Activated naive CD4-positive, alpha-beta T cell treated with anti-CD3 and anti-CD28 coated beads for 36 hours (primary cell): ENCODE measurements at places on chromosomes 2 and 18. TPM values are rescaled to one million over a fixed set of nuclear protein-coding genes. Genes with fewer than 3 reads are reported as not detected.

DNA sequence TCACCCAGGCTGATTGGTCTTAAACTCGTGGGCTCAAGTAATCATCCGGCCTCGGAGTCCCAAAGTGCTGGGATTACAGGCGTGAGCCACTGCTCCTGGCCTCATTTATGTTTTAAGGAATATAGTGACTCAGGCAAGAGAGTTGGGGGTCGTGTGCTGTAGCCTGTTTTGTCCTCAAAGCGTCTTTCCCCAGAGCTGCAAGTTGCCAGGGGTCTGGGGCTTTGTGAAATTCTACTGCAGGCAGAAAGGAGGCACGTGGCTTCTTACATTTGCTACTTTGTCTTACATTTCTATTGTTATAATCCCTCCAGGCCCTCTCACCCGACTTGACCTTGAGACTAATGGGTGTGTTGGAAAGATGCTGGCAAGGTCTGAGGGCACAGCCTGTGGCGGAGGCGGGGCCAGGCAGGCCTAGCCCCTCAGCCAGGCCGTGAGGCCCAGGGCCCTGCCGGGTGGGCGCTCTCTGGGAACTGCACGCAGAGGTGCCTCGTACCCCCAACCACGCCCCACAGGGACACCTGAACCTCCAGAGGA, 85.8 kb upstream of the NDUFV2 start:
- no peak overlapping the region for H3K4me3 ChIP-seq
- no peak for DNase-seq
- H3K4me1 ChIP-seq, result peaks cover 14% of the 10 kb centered on the region
- H3K36me3 ChIP-seq, result no peaks in the 10 kb centered on the region
- H3K27me3 ChIP-seq, result peaks cover 8% of the 10 kb centered on the region

- H3K36me3 ChIP-seq, result peaks cover 23% of the 10 kb centered on the region
- peak; percentile 66 for DNase-seq
- no peak overlapping the region for H3K4me3 ChIP-seq
- H3K27me3 ChIP-seq, result no peaks in the 10 kb centered on the region
Observed at GRCh38 chr2:161141033-161141432, 19.2 kb upstream of the TANK start.

GRCh38 chr2:217207699-217208010, 347.8 kb upstream of the TNP1 start:
- H3K27ac ChIP-seq, result no peak overlapping the region
- peaks cover 35% of the 10 kb centered on the region for H3K27me3 ChIP-seq
- no peaks in the 10 kb centered on the region for H3K36me3 ChIP-seq
- no peaks in the 10 kb centered on the region for H3K4me1 ChIP-seq
- DNase-seq, result no peak

Gene SERPINB11
- total RNA-seq, result not detected

Gene RPS27A
- 1,556 TPM for total RNA-seq

Gene B4GALT6
- 3.6 TPM for total RNA-seq

DNA sequence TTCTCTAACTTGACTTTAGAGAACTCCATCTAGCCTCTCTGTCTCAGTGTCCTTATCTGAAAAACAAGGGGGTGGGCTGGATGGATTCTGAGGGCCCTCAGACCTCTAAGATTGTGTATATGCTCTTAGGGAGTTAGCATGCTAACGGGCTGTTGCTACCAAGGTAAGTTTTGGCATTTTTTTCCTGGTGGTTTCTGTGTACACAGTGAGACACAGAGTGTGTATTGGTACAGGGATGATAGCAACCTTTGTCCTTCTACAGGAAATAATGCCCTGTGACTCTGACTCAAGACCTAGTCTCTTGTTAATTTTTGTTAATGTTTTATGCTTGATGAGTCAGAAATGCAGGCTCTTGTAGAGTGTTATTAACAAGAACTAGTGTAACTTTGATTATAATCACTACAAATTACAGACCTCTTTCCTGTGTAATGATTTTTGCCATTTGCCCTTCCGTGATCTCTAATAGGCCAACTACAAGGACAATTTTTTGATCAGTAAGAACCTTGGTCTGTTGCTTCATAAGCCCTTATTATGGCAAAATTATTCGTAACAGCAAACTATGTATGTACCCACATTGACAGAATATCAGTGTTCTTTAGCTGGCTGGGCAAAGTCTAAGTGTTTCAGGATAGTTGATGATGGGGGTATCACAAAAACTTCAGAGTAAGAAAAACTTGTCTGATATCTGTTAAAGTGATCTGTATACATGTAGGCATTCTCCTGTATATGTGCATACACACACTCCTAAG, 89.7 kb downstream of the SPTBN1 start:
- no peak overlapping the region for H3K4me3 ChIP-seq
- no peaks in the 10 kb centered on the region for H3K27me3 ChIP-seq
- no peaks in the 10 kb centered on the region for H3K36me3 ChIP-seq
- no peak overlapping the region for H3K27ac ChIP-seq
- peaks cover 4% of the 10 kb centered on the region for H3K4me1 ChIP-seq
- no peak for DNase-seq

GRCh38 chr2:196949116-196949515, 22.6 kb upstream of the PGAP1 start:
- no peak for DNase-seq
- peaks cover 5% of the 10 kb centered on the region for H3K4me1 ChIP-seq
- H3K27ac ChIP-seq, result no peak overlapping the region
- no peak overlapping the region for H3K4me3 ChIP-seq
- no peaks in the 10 kb centered on the region for H3K27me3 ChIP-seq
- no peaks in the 10 kb centered on the region for H3K36me3 ChIP-seq

DNA sequence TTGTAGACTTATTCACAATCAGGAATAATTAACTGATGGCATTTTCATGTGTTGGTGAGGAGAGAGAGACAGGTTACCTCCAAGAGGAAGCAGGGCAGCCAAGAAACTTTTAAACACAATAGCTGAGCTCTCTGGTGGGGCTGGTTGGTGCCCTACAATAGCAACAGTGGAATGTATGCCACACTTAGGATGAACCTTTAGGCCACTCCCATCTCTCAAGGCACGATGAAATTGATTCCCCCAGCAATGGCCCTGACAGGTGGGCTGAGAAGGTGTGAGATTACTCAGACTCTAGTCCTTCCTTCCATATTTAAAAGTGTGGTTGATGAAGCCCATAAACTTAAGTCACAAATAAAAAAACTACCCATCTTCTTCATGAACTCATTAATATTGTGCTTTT, 219.4 kb upstream of the CYRIA start:
- H3K4me3 ChIP-seq, result no peak overlapping the region
- H3K27ac ChIP-seq, result no peak overlapping the region
- peaks cover 4% of the 10 kb centered on the region for H3K27me3 ChIP-seq

DNA sequence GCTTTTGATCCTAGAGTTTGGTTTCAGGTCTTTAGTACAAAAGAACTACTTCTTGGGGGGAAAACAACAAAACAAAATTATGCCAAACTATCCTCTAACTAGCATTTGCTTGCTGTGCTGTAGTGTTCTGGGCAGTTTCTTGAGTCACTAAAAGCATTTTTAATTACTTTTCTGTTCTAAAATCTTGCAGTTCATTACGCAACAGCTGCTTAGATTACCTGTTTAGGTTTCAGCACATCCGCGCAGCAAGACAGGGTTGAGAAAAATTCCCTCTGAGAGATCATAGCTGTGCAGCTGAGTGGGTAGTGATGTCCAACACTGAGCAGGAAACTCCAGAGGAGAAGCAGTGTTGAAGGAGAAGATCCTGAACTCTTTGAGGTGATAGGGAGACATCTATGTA, 9.0 kb downstream of the DAW1 start:
- peaks cover 2% of the 10 kb centered on the region for H3K27me3 ChIP-seq
- H3K4me3 ChIP-seq, result no peak overlapping the region
- no peak for DNase-seq
- no peaks in the 10 kb centered on the region for H3K36me3 ChIP-seq
- peaks cover 2% of the 10 kb centered on the region for H3K4me1 ChIP-seq

DNA sequence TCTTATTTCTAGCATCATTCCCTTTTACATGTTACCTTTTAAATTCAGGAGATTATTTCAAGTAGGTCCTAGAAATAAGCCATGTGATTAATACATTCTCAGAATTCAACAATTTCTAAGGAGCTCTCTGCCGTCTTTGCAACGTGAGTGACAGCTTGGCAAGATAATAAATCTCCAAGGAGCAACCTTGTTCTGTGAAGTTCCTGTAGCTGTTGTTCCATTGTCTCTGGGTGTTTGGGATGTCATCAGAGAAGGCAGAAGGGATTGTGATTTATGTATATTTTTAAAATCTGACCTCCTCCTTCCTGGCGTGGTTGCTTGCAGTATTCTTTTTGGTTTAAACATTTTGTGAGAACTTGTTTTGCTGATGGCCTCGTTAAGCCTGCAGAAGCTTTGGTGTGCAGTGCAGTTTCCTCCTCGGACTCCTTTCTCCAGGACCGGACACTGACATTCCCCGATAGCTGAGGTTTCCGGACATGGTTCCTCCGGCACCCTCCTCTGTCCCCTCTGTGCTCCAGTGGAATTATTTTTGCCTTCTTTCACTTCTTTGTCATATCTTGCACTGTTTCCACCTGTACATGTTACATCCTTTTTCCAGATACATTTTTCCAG, 33.7 kb downstream of the RAMP1 start:
- no peak overlapping the region for H3K4me3 ChIP-seq
- no peak for DNase-seq
- no peaks in the 10 kb centered on the region for H3K27me3 ChIP-seq
- H3K27ac ChIP-seq, result no peak overlapping the region

- DNase-seq, result no peak
- H3K36me3 ChIP-seq, result no peaks in the 10 kb centered on the region
- H3K4me3 ChIP-seq, result no peak overlapping the region
- H3K27ac ChIP-seq, result no peak overlapping the region
- H3K27me3 ChIP-seq, result no peaks in the 10 kb centered on the region
Observed at GRCh38 chr2:112723995-112724394, 3.2 kb downstream of the NT5DC4 start.

DNA sequence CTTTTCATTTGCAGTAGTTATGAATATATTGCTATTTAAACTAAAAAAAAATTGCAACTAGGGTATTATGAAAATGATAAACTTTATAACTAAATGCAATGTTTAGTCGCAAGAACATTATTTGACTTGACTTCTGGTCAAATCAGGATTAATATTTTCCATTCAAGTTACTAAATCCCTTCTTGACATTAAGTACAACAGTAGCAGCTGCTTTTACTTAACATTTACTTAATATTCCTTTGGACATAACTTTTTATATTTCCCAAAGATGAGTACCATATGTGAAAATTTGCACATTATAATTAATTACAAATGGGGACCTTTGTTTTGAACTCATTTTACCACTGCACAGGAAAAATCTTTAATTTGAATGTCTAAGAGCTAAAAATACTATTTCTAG, 74.0 kb downstream of the PMS1 start:
- peaks cover 5% of the 10 kb centered on the region for H3K4me1 ChIP-seq
- H3K36me3 ChIP-seq, result peaks cover 40% of the 10 kb centered on the region
- no peak for DNase-seq
- no peaks in the 10 kb centered on the region for H3K27me3 ChIP-seq
- H3K4me3 ChIP-seq, result no peak overlapping the region

- no peak overlapping the region for H3K4me3 ChIP-seq
- H3K27me3 ChIP-seq, result no peaks in the 10 kb centered on the region
- DNase-seq, result no peak
- peak overlapping the region; percentile 80 for H3K27ac ChIP-seq
- H3K4me1 ChIP-seq, result peaks cover 38% of the 10 kb centered on the region
Observed at GRCh38 chr2:144215701-144216675, 303.9 kb downstream of the ZEB2 start.

- H3K4me3 ChIP-seq, result no peak overlapping the region
- H3K27ac ChIP-seq, result no peak overlapping the region
- no peaks in the 10 kb centered on the region for H3K27me3 ChIP-seq
- H3K36me3 ChIP-seq, result no peaks in the 10 kb centered on the region
- no peaks in the 10 kb centered on the region for H3K4me1 ChIP-seq
Observed at GRCh38 chr2:68099260-68099659, 36.5 kb upstream of the C1D start.

DNA sequence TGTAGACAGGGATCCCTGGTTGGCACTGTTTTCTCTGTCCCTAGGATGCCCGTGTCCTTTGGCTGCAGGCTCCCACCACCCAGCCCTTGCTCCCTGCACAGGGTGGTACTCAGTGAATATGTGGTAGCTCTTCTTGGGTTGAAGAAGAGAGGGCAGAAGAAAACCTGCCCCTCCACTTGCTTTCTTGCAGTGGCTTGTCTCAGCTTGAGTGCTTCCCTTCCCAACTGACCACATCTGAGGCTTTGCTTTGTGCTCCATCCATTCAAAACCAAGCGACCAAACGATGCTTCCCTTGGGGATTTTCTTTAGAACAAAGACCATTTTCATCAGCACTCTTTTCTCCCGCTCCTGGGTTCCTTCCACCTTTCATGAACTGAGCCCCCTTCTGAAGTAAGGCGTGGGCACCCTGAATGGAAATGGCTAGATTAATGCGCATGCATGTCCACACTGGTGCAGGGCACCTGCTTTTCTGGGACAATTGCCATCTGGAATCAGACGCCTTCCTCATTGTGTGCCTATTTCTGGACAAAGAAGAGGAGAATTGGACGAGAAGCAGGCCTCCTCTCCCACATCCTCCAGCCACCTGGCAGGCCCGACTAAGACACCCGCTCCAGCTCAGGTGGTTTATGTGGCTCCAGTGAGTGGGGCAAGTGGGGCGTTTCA, 59.1 kb downstream of the ARL4C start:
- no peaks in the 10 kb centered on the region for H3K36me3 ChIP-seq
- H3K27me3 ChIP-seq, result no peaks in the 10 kb centered on the region
- peaks cover 63% of the 10 kb centered on the region for H3K4me1 ChIP-seq
- no peak for DNase-seq
- H3K4me3 ChIP-seq, result no peak overlapping the region

Gene KCNK3
- total RNA-seq, result not detected

DNA sequence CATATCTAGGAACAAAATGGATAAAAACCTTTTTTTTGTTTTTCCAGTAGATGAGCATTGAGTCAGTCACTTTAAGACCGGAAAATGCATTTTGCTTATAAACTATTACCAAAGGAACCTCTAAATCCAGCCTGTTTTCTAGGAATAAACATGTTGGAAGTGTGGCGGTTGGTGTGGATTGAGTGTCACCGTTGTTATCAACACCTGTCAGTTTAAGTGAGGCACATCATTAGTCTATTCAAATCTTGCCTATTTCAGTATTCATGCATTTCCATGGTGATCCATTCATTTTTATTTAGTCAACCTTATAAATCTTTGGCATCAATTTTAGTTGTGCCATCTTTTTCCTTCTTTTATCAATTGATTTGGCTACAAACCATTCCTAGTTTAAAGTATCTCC, 3.3 kb downstream of the KLHL29 start:
- no peak overlapping the region for H3K27ac ChIP-seq
- H3K36me3 ChIP-seq, result no peaks in the 10 kb centered on the region
- H3K4me1 ChIP-seq, result peaks cover 29% of the 10 kb centered on the region
- no peak for DNase-seq
- no peak overlapping the region for H3K4me3 ChIP-seq

Gene CNDP1
- total RNA-seq, result not detected

GRCh38 chr2:15949551-15949950, 9.2 kb downstream of the MYCN start:
- H3K27me3 ChIP-seq, result peaks cover 4% of the 10 kb centered on the region
- H3K4me1 ChIP-seq, result no peaks in the 10 kb centered on the region
- no peak for DNase-seq
- H3K36me3 ChIP-seq, result no peaks in the 10 kb centered on the region

Gene KLHL29
- total RNA-seq, result 2.9 TPM

GRCh38 chr2:213848631-213849030, 562.2 kb upstream of the VWC2L start:
- no peak overlapping the region for H3K4me3 ChIP-seq
- no peak for DNase-seq
- no peaks in the 10 kb centered on the region for H3K36me3 ChIP-seq
- H3K4me1 ChIP-seq, result no peaks in the 10 kb centered on the region

Gene KCNF1
- total RNA-seq, result not detected

GRCh38 chr18:37309059-37309458, 256.5 kb downstream of the CELF4 start:
- no peaks in the 10 kb centered on the region for H3K4me1 ChIP-seq
- H3K27me3 ChIP-seq, result no peaks in the 10 kb centered on the region
- no peak overlapping the region for H3K27ac ChIP-seq
- DNase-seq, result no peak
- no peaks in the 10 kb centered on the region for H3K36me3 ChIP-seq
- H3K4me3 ChIP-seq, result no peak overlapping the region

Gene VWC2L
- total RNA-seq, result not detected

Gene TMEFF2
- not detected for total RNA-seq
